ENCODE measurements at places on chromosomes 4 and X.

- no peak for DNase-seq
These were observed 120.3 kb upstream of the KLHL4 start for GRCh38 chrX:87397103-87397886.

- no peak for DNase-seq
These were observed 221.0 kb downstream of the SPCS3 start for GRCh38 chr4:176540814-176541213.

GRCh38 chr4:178240891-178241290 lies 798.7 kb upstream of the AGA start:
- DNase-seq = no peak

DNA sequence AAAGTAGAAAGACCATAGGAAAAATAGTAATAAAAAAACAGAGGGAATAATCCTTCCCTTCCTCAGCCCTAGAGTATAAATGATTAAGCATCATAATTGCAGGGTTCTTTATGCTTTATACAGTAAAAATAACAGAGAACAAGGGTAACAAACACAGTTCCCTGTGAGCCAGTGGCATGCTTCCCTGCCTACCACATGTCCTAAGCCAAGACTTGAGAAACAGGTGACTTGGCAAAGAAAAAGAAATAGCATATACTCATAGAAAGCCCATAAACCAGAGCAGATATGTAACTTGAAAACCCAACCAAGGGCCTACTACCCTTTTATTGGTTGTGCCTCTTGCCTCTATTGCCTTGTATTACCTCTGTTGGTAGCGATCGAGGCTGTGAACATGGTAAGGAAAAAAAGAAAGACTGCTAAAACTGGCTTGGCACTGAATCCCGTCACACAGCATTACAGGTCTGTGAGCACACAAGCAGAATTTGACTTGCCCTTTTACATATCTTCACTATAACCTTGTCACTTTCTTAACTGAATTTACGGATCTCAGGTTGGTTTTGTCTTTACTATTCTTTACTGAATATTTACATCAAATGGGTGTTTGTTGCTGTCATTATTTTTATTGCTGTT lies 30.9 kb upstream of the MYOZ2 start:
- no peak for DNase-seq

GRCh38 chr4:31328932-31329331 lies 608.8 kb downstream of the PCDH7 start:
- DNase-seq = no peak

DNA sequence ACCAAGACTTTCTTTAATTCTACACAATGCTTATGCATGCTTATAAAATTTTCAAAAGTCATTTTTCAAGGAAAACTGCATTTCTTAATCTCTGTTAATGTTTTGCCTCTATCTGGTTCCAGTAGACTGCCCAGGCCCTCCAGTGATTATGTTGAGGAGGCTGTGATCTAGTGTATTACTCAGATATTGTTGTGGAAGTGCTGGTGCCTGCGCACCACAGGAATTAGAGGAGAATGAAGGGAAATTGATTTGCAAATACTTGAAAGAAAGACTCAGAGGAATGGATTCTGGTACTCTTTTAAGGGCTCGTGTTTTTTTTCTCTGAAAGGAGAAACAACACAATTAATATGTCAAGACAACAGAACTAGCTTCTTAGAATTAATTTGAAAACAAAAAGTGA lies 1015.1 kb downstream of the RPA4 start:
- DNase-seq = no peak

DNA sequence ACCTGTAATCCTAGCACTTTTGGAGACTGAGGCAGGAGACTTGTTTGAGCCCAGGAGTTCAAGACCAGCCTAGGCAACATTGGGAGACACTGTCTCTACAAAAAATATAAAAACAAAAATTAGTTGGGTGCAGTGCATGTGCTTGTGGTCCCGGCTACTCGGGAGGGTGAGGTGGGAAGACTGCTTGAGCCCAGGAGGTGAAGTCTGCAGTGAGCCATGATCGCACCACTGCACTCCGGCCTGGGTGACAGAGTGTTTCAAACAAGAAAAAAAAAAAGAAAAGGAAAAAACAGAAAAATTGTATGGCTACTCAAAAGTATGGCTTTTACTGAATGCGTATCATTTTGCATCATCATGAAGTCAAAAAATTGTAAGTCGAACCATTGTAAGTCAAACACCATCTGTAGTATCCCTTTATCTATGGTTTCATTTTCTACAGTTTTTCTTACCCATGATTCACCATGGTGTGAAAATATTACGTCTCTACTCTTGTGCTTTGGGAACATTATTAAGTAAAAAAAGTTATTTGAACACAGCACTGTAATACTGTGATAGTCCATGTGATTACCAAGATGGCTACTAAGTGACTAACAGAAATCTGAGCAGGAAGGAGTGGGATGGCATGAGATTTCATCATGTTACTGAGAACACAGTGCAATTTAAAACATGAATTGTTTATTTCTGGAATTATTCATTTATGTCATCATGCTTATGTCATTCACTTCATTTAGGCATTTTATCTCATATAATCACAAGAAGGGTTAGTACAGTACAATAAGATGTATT lies 26.5 kb upstream of the MANBA start:
- DNase-seq = no peak

DNA sequence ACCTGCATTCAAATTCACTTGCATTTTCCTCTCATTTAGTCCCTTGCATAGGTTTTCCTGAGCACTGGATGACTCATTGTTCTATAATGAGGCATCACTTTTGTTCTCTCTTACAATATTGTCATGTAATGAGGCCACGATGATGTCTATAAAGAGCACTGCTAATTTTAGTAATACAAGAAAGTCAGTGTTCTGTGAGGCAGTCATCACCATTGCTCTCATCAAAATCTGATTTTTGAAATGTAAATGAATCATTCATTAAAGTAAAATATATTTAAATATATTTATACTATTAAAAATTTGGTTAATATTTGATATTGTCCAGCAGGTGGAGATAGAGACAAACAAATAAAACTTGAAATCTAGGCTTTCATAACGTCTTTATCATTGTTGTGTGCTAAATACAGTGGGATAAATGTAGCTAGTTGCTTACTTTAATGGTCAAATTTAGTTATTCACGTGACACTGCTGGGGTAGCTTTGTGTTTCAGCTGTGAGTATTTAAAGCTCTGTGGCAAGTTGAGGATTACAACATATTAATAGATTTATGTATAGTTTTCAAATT lies 15.4 kb downstream of the HMGB2 start:
- DNase-seq = no peak

DNA sequence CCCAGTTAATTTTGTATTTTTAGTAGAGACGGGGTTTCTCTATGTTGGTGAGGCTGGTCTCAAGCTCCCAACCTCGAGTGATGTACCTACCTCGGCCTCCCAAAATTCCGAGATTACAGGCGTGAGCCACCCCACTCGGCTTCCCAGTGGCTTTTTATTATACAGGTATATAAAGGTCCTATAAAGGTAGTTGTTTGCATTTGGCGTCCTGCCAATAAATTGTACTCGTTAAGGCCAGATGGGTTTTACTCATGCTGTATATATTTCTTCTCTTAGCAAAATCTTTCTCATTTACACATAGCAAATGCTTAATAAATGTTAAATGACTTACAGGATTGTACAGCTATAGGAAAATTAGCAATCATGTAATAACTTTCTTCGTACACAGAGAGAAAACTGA lies 6.9 kb downstream of the SHROOM3 start:
- no peak for DNase-seq

GRCh38 chr4:138242834-138243156 lies 646 bp upstream of the SLC7A11 start:
- no peak for DNase-seq

DNA sequence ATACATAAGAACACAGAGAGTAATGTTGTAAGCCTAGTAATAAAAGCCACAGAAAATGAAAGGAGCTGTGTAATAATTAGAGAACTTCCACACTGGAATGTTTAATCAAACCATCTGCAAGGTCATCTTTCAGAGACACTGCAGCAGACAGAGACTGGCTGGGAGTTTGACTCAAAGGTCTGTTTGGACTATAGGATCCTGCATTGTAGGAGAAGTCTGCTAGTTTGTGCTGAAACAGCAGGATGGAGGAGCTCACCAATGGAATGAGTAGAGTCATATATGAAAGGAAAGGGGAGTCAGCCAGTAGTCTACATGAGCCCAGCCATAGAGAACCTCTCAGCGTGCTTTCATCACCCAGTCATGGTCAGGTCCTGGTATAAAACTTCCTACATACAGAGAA lies 4.5 kb upstream of the ACE2 start:
- DNase-seq = no peak

DNA sequence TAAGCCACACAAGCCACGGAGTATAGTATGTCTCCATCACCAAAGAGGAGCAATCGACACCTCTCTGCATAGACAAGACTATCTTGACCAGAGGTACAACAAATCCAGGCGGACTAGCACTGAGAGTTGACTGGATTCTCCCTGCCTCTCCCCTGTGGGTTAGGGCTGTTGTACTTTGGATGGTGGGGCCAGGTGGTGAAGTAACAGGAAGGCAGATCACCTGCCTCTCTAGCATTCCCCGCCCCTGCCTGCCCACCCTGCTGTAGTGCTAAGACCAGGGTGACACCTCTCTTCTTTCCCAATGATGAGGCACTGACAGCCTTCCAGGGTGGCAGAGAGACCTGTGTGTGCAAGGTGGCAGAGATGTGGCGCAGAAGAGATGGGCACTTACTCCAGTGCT lies 47.5 kb upstream of the TRIM2 start:
- no peak for DNase-seq

GRCh38 chrX:13752646-13753045 lies 18.1 kb downstream of the OFD1 start:
- DNase-seq = no peak

DNA sequence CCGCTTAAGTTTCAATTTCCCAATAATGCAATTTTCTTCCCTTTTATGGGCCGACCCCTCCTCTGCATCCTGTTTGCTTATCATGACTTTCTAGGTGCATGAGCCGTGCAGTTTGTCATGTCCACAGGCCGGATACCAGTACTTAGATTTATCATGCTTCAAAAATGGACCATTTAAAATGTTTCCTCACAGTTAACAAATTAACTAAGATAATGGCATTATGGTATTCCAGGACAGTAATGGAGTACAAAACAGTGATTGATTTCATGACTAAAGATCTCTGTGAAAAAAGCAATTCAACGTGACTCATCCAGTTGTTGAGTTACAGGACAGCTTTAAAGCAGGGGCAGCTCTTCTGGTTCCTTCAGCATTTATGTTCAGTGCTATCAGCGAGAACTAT lies 23.0 kb downstream of the SNX25 start:
- no peak for DNase-seq

- DNase-seq = no peak
These were observed 20.8 kb downstream of the PPP3CA start for GRCh38 chr4:101326576-101326975.

GRCh38 chrX:46168254-46168653 lies 377.0 kb downstream of the ZNF674 start:
- DNase-seq = no peak

DNA sequence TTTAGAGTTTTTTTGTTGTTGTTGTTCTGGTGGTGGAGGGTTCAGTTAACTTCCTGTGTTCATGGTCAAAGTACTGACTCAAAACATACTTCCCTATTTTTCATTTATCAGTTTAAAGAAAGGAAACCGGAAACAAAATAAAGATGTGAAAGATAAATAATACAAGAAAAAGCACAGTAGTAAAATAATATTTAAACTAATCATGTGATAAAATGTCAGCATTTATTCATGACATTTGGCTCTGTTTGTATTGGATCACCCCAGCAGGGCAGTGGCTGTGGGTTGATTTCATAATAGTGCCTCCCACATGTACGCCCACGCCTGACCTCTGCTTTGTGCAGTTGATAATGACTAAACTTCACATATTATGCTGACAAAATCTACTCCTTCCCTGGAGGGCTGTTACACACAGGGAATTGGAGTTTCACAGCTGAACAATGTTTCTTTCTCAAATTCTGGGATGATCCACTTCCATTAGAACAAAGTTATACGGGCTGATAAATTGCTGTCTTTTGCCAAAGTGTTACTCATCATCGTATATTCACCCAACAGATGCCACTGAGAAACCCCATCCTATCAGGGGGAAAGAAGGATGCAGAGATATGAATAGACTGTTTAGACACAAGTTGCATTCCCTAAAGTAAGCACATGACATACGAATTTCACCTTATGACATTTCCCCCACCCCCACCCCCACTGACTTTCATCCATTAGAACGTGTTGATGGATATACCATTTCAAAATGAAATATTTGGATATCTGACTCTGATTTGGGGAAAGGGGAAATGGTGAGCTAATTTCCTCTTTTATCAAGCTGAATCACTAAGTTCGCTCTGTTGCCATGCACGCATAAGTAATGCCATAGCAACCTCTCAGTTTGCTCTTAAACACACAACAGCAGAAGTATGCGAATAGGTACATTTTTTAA lies 48.3 kb downstream of the AMELX start:
- DNase-seq = no peak

GRCh38 chr4:84022564-84022963 lies 476.5 kb downstream of the NKX6-1 start:
- no peak for DNase-seq

GRCh38 chrX:10619425-10620046 lies 849 bp downstream of the MID1 start:
- DNase-seq = no peak

DNA sequence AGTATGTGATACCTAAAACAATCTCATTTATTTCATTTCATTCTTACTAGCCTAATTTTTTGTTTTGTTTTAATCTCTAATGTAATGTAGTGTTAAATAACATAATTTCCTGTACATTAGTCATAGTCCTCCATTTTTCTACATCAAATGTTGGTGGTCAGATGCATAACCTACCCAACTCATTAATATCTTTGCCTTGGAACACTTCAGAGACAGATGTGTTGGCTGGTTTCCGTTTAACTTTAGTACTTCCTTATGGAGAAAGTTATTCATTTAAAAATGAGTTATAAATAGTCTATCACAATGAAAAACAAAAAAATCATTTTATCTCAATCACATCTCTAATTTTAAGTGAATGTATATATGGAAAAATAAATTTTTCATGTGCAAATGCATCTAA lies 190.2 kb downstream of the ANTXR2 start:
- DNase-seq = no peak

DNA sequence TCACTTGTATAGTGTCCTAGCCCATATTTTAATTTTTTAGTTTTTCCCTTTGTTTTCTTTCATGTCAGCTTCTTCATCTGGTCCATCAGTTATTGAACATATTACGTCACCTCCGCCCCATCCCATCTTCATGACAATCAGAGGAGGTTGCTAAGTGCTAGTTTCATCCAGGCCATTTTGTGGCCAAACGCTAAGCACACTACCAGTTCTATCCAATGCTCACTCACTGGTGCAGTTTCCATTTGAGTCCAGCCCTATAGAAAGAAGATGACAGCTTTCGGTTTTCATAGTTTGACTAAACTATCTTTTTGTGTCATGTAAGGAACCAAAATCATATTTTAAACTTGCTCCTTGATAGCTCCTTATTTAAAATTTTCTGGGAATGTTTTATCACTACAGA lies 304.2 kb downstream of the TENM3 start:
- DNase-seq = no peak

DNA sequence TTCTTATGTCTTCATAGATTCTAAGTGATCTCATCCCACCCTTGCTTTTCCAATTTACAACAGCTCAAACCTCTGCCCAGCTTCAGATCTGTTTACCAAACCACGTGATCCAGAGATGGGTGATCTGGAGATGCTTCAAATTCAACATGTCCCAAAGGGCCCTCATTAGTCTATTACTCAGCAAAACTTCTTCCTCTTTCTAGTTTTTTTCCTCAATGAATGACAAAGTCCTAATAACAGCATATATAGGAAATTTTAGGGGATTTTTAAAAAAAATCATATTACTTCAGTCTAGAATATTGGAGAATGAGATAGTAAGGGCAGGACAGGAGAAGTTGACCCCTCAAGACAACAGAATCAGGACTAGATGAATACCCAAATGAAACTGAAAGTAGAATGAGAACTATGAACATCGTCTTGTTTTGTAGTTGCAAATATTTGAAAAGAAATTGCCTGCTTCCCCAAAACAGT lies 127.1 kb downstream of the CFAP299 start:
- no peak for DNase-seq

Data from stimulated activated CD8-positive, alpha-beta memory T cell treated with anti-CD3 and anti-CD28 coated beads, Interleukin-7, amount 100 ng/mL, for 4 hours (primary cell).